ENCODE measurements at places on chromosomes 3 and 15.

DNA sequence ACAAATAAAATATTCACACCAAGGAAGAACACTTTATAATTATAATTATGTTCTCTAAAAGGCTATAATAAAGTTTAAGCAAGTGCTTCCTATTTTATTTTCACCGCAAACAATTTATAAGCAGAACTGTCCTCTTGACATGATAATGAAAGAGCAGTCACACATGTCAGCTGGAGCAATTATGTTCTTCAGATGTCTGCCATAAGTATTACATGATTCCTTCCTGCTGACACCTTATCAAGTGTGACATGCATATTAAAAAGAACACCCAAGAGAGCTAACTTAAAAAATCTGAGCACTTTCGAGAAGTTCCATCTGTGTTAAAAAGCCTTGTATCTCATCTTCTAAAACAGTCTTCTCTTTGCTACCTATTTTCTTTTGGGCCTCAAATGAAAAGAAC lies 249.5 kb downstream of the SQOR start:
- DNase-seq: no peak

DNA sequence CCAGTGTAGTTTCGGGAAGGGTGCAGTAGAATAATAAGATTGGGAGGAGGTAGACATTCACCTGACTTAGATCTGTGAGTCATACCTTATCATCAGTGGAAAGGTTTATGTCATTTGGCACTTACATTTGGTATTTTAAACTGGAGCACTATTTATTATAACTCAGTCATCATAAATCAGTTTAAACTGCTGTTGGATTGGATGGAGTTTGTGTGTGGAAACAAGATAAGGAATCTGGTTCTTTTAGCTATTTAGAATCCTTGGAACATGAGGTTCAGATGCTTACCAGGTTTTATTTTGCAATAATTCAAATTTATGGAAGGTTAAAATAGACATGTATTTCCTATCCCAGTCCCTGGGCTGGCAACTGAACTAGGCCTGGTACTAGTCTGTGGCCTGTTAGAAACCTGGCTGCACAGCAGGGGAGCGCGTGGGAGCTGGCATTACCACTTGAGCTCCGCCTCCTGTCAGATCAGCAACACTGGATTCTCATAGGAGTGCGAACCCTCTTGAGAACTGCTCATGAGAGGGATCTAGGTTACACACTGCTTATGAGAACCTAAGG lies 34.5 kb downstream of the ZFAND6 start:
- DNase-seq: no peak

DNA sequence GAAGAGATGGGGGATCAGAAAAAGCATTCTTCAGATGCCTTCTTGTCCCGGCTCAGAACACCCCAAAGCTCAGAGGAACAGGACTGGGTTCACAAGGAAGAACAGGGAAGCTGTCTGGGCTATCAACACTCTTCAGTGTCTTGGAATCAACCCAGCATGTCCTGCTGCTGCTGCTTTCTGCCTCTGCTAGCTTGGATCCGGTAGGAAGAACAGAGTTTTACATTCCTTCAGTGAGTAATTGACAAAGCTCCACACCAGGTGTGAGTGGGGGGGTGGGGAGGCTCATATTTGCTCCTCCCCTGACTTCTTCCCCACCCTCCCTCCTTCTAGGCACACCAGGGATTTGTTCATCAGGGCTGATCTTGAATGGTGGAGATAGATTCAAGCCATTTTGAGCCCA lies 13.1 kb upstream of the ETV5 start:
- DNase-seq: no peak

DNA sequence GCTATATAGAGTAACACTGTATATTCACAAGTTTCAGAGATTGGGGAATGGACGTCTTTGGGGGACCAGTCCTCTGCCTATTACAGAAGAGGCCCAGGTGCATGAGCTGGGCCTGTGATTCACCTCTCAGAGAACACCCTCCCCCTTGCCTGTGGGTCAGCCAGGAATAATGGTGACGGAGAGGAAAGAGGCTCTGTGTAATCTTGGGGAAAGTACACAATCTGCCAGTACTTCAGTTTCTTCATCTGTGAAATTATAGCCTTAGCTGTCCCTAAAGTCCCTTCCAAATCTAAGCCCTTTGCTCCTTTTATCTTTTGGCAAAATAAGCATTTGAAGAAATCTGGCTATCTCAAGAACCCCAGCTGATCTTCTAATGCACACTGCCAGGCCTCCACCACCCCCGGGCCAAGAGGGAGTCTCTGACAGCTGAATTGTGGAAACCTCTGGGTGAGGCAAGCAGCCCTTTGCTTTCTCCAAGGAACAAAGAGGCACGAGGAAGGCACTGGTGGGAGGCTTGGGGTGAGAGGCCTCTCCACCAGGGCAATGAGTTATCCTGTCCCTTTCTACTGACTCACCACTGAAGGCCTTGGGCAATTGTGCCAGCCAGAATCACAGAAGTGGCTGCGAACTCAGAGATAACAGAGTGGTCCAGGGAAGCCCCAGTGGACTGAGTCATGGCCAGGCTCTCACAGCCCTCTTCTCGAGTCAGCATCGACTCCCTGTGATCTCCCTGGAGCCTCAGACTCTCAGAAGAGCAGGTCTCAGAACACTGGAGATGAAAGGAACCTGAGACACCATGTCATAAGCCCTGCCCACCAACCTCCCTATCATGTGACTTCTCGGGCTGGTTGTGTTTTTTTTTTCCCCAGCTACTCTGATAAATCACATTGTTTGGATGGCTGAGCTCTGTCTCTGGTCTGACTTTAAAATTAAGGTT lies 31.8 kb downstream of the CCNL1 start:
- no peak for DNase-seq

DNA sequence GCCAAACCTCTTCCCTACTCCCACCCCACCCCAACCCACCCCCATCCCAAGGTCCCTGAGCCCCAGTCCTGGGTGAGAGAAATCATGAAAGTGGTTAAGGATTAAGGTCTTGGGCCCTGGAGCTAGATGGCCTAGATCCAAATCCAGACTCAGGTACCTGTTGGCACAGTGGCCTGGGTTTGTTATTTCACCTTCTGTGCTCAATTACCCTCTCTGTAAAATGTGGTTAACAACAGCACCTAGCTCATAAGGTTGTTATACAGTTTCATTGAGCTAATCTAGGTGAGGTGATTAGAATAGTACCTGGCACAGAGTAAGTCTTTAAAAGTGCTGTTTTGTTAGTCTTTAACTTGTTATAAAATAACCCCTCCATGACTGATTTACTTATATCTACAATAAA lies 6.4 kb upstream of the SNUPN start:
- no peak for DNase-seq

- no peak for DNase-seq
Measured at GRCh38 chr3:185070491-185071286, 82.2 kb downstream of the C3orf70 start.

DNA sequence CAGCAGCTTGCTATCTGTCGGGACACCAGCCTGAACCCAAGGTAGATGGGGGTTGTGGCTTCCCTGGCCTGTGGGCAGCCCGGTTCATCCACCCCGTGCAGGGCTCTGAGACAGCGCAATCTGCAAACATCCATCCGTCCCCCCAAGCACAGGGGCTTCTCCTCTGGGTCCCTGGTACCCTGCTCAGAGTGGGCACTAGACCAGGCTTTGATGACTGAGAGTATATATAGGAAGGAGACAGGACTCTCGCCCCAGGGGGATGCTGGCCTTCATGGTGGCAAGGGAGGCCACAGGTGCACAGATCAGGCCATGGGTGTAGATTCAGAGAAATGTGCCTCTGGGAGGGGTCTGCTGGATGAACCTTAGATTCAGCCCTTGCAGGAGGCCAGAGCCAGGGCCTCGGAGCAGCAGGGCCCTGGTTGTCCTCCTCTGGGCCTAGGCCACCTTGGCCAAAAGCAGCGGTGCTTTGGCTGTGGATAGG lies 40.3 kb downstream of the CFAP100 start:
- DNase-seq: no peak

DNA sequence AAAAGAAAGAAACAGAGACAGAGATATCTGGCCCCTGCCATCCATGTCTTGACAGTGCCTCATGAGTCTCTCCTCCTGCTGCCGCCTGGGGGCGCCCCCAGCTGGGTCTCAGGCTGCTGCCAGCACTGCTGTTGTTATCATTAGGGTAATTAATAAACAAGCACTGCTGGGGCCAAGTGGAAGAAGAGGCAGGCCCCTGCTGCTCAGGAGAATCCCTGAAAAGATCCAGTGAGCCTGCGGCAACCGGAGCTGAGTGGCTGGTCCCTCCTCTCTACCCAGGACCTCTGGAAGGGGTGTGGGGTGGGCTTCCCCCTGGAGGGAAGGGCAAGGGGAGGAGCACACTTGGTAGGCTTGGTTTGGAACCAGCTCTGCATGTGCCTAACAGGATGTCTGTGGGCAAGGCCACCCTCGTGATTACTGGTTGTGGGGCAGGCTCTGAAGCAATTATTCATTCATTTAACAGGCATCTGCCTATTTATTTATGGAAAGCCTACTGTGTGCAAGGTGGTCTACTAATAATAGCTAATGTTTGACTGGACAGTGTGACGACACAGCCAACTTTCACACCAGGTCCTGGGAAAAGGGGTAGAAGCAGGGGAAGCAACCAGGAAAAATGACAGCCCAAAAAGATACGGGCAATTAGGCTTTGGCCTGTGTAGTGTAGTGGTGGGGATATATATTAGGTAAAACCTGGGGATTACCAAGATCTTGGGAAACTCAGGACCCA lies 1.2 kb upstream of the TYRO3 start:
- DNase-seq: peak; percentile 84

DNA sequence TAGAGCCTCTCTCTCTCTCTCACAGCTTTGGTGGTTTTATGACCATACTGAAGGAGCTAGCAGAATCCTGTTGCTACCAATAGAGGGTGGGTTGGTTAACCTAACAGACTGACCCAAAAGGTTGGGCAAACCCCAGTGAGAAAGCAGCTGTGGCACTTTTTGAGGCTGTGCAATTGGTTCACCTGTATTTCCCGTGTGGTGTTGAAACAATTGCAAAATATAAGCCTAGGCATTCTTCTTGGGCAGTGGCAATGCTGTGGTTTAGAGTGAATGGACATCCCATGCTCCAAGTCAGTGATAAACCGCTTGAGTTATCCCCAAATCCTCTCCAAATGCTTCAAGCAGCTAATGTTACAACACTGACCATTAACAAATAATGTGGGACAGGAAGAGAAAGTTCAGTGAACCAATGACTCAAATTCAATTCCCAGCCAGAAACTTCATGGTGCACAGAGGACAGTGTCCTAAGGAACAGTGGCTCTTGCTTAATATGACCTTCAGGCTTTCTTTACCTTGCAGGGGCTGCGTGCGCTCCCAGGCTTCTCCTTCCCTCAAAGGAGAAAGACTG lies 261.9 kb upstream of the ICE2 start:
- DNase-seq: no peak

DNA sequence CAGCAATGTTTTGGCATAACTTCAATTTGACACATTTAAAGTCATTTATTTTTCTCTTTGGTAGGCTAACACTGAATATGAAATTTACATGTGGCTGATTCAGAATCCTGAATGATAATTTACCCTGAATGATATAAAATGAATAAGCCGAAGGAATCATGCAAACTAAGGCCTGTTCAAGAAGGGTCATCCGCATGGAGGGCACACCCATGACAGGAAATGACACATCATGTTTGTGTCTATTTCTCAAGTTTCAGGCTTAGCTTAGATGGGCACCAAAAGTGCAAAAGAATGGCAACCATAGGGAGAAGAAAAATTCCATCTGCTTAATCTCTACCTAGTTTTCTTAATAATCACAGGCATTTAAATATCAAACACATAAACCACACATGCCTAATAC lies 141.5 kb downstream of the DUT start:
- no peak for DNase-seq

GRCh38 chr3:52215351-52215750 lies 10.1 kb downstream of the TLR9 start:
- no peak for DNase-seq

- no peak for DNase-seq
Measured at GRCh38 chr15:100234158-100235029, 107.4 kb downstream of the ADAMTS17 start.

- no peak for DNase-seq
Measured at GRCh38 chr3:119318876-119319275, 24.7 kb downstream of the ARHGAP31 start.

- DNase-seq: peak; percentile 59
Measured at GRCh38 chr15:69893863-69894262, 203.9 kb downstream of the TLE3 start.

GRCh38 chr3:185625784-185626183 lies 39.7 kb downstream of the SENP2 start:
- DNase-seq: no peak

DNA sequence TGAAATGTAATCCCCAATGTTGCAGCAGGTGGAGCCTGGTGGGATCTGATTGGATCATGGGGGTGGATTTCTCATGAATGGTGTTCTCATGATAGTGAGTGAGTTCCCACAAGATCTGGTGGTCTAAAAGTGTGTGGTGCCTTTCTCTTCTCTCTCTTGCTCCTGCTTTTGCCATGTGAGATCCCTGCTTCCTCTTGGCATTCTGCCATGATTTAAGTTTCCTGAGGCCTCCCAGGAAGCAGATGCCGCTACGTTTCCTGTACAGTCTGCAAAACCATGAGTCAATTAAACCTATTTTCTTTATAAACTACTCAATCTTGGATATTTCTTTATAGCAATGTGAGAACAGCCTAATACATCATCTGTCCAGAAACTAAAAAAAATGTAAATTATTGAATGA lies 298.3 kb downstream of the MEX3B start:
- no peak for DNase-seq

GRCh38 chr15:27545494-27546255 lies 553.4 kb downstream of the OCA2 start:
- DNase-seq: no peak

DNA sequence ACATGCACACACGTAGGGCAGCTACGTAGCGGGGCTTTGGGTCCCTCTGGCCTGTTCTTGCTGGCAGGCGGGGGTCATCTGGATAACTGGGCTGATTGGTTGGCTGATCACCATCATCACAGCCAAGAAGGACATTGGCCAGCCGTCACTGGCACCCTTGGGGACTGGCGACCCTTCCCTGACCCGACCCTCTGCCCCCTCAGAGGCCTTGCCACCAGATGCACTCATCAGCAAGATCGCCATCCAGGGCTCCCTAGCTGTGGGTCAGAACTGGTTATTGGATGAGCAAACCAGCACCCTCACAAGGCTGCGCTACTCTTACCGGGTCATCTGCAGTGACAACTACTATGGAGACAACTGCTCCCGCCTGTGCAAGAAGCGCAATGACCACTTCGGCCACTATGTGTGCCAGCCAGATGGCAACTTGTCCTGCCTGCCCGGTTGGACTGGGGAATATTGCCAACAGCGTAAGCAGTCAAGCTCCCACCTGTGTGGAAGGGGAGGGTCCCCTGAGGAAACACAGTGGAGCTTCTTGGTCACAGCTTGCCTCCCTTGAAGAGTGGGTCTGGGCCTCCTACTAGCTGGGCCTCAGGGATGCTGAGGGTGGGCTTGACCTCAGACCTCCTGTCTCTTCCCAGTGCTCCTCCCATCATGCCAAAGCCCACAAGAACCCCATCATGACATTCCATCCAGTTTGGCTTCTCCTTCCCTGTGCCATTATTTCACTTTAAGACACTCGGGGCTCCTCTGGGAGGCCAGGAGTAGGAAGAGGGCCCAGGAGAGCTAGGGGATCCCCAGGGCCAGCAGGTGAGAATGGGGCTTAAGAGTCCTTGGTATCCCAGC lies 2.4 kb downstream of the DLL4 start:
- DNase-seq: no peak

Measured in caudate nucleus (tissue), 63 donors.